ENCODE measurements at places on chromosomes 1 and 21.
A peak's percentile ranks its signal among the peaks of the same experiment; 100 is the strongest.

GRCh38 chr21:36162631-36163030 lies 6.0 kb downstream of the DOP1B start:
- no peak for DNase-seq

GRCh38 chr1:13901039-13901438 lies 201.1 kb downstream of the PRDM2 start:
- DNase-seq = no peak

DNA sequence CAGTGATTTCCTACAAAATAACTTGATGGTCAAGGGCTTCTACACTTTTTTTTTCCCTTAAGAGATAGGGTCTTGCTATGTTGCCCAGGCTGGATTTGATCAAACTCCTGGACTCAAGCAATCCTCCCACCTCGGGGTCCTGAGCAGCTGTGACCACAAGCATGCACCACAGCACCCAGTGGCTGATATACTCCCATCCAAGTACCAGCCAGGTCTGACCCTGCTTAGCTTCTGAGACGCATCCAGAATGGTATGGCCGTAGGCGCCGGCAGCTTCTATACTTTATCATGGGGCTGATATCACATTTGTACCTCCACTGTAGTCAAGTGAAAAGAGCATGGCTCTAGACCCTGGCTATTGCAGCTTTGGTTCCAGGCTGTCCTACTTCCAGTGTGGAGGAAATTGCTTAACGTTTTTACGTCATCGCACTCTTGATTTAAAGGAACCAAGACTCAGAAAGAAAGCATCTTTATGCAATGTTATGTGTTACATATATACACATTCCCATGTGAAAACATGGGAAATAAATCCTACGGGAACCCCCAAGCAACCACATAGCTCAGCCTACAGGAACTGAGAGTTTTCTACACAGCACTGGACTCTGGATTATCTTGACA lies 39.5 kb downstream of the PDPN start:
- DNase-seq = no peak

GRCh38 chr1:27176323-27176722 lies 21.4 kb upstream of the SLC9A1 start:
- DNase-seq = no peak

GRCh38 chr1:94329986-94330385 lies 88.2 kb upstream of the ABCD3 start:
- no peak for DNase-seq

GRCh38 chr1:224042557-224043118 lies 71.3 kb upstream of the FBXO28 start:
- DNase-seq = no peak

- DNase-seq = no peak
Measured at GRCh38 chr21:40830836-40831235, 16.1 kb downstream of the DSCAM start.

- DNase-seq = no peak
Measured at GRCh38 chr1:96072021-96072420, 649.6 kb upstream of the PTBP2 start.

GRCh38 chr1:204089044-204089751 lies 16.3 kb downstream of the SOX13 start:
- no peak for DNase-seq

DNA sequence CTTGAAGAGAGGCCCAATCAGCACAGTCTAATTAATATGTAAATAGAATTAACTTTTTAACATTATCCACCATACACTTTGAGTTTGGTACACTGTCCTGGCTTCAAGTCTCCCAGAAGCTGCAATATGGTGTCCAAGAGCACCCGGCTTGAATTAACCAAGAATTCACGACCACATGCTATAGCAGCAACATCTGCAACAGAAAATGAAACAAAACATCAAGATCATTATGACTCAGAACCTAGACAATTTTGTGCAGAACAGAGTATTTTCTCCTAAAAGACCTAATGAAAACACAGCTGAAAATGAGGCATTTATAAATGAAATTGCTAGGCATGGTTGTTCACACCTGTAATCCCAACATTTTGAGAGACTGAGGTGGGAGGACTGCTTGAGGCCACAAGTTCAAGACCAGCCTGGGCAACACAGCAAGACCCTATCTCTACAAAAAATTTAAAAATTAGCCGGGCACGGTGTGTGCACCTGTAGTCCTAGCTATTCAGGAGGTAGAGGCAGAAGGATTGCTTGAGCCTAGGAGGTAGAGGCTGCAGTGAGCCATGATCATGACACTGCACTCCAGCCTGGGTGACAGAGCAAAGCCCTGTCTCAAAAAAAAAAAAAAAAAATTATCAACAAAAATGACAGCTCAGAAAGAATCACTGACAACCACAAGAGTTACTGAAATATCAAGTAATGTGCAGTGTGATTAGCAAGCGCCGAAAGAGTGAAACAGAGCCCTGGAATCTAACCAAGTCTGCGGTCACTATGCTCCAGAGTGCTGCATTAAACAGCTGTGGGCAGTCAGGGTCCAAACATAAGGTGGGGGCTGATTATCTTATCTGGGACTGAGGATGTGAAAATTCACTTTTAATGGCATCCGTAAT lies 45.3 kb downstream of the HSF2BP start:
- DNase-seq = no peak

- DNase-seq = peak; percentile 1
Measured at GRCh38 chr1:41416552-41417334, 55.5 kb downstream of the FOXO6 start.

DNA sequence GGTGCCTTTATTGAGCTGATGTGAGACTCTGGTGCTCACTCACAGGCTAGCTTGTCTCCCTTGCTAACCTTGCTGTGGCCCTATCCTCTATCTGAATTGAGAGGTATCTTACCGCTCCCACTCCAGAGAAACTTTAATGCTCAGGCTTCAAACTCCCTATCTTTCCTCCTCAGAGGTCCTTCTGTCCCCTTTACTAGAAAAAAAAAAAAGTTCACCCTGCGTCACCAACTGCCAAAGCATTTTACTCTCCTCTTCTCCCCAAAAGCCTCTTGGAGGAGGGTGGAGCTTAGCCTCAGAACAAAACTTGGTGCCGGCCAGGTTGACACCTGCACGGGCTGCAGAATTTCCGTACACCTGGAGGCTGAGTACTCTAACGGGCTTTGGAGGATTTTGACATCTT lies 55.1 kb downstream of the ATP2B4 start:
- DNase-seq = no peak

DNA sequence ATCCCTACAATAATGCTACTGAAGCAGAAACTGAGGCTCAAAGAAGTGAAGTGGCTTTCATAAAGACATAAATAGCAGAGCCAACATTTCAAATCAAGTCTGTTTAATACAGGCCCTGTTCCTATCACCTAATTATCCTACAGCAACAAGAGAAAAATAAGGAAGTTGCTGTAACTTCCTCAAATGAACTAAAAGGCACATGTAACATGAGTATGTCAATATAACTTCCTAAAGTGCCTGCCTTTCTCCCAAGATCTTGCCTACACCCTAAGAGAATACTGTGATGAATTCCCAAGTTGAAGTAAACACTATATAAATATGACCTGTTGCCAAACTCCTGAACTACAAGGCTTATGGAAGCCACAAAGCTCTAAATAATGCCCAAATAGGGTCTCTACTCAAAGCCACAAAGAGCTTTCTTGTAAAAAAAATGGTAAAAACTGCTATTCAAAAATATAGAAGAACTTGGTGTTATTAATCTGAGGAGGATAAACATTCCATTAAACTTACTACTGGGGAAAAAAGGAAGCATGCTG lies 8.6 kb downstream of the BEND5 start:
- DNase-seq = no peak

DNA sequence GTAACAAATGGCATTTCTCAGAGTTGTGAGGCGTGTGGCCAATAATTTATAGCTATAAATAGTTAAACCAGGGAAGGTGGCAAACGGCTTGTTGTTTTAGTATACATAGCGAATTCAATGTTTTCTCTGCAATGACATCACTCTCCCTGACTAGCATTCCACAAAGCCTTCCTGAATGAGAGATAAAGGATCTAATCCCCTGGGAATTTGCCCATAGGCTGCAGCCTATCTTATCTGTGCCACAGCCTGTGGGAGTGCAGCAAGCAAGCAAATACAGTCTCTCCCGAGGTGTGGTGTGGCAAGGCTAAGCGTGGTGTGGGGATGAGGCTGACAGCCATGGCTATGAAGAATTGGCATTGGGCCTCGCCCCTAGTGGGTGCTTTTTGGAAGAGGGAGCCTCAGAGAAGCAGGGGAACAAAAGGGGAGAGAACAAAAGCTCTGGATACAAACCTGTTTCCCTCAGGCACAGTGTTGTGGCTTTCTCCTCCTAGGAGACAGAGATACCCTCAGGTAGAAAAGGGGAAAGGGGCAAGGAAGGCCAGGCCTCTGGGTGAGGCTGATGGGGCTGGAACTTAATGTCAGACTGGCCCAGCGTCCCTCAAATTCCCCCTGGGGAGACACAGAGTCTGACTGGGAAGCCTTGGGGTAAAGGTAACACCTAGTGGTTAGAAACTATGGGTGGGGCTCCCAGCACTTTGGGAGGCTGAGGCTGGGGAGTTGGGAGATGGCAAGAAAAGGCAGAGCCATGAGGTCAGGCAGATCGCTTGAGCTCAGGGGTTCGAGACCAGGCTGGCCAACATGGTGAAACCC lies 8.9 kb downstream of the TAGLN2 start:
- no peak for DNase-seq

GRCh38 chr1:186179231-186179630 lies 195.8 kb downstream of the TPR start:
- no peak for DNase-seq

DNA sequence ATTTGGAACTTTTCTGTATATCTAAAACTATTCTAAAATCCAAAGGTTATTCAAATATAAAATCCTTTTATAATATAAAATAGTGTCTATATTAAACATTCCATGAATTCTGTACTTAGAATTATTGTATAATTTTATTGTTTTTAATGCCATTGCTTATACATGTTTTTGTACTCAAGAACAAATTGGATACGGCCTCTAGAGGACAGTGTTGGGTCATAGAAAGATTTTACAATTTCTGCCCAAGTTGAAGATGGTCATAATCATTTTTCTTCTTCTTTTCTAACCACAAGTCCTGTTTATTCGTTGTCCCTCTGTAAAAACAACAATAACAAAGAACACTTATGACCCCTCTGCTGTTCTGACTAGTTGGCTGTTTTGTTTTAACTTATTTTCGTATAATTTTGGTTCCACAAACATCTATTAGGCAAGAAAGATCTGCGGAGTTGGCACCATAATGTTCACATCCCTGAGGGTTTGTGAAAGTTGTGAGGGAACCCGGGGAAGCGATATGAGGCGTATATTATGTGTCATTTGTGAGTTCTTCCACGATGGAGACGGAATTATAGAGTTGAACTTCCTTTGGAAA lies 75.7 kb upstream of the KIF26B start:
- DNase-seq = no peak

DNA sequence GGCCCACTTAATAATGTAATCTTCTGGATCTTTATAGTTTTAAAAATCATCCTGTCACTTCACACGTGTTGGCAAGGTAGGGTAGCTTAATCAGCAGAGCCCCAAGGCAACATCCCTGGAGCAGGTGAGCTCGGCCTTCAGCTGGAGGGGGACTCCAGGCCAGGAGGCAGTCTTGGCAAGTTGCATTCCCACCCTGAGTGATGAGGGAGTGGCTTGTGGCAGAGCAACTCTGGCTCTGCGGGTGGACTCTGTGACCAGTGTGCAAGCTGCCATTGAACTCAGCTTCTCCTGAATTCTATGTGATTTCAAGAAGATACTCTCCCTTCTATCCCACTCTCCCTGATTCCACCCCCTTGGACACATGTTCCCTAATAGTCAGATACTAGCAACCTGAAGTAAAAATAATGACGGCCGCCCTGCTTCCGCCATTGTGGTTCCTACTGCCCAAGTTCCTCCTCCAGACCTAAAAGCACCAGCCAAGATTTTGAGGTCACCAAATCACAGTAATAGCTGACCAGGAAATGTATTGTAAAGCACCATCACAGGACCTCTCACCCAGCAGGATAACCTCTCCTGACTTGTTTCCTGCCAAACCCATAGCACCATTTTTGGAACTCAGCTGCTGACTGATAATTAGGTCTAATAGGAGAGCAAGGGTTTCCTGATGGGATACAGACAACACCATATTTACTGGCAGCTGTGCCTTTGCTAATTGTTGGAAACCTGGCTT lies 11.5 kb upstream of the LYST start:
- DNase-seq = no peak

DNA sequence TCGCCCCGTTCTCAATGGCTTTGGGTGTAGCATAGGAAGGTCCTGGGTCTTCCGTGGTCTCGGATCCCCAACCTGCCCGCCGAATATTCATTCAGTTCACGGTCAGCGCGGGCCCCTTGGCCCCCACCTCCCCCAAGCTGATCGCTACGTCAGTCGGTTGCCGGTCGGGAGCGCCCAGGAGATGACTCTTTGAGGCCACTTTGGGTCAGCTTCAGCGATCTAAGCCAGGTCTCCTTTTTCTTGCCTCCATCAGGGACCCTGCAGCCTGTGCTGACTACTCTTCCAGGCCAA lies 12.8 kb downstream of the HLX start:
- no peak for DNase-seq

GRCh38 chr1:176066709-176067108 lies 140.4 kb downstream of the COP1 start:
- DNase-seq = no peak

DNA sequence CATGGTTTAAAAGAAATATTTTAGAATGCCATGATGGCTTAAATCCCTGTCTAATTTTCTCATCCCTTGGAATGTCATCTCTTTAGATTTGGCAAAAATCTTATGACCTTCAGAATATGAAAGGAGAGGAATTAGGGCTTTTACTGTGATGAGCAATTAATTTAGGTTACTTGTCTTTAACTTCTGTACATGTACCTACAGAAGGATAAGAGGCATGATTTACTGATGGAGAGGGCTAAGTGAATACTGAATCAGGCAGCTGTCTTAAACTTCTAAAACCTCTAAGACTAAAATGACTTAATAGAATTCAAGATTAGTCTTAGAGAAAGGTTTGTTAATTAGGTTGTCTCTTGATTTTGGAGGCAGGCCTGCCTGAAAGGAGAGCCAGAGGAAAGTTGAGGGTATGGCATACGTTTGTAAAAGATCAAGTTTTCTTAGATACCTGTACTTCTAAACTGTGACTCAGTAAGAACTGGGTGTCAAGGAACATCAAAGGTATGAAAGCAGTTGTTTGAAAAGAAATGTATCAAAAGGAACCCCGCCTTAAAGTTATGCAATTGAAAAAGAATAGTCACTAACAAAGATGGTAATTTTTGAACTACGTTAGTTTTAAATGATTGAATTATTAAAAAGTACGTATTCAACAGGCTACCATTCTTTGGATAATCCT lies 12.5 kb downstream of the MACO1 start:
- no peak for DNase-seq

GRCh38 chr1:65980237-65980636 lies 187.5 kb downstream of the PDE4B start:
- DNase-seq = no peak

- no peak for DNase-seq
Measured at GRCh38 chr1:30764939-30765555, 7.5 kb upstream of the LAPTM5 start.

DNA sequence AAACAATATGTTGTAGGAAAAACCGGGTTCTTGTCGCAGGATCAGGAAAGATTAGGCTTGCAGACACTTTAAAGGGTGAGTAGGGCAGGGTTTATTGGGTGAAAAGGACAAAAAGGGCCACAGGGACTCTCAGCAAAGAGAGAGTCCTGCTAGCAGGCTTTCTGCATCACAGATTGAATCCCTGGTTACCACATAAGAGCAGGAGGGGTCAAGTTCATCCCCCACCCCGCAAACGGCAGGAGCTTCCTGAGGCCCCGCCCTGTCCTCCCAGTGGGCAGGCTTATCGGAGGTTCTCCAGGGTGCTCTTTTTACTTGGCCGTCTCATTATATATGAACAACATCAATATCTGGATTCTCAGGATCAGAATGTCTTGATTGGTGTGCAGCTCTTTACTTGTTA lies 47.7 kb downstream of the SYCP1 start:
- no peak for DNase-seq

Measured in cerebellar nuclear complex (tissue), 1 donor.